ENCODE measurements at places on chromosomes 7 and 10.

- DNase-seq = no peak
Measured at GRCh38 chr10:125961743-125962142, 65.4 kb downstream of the FANK1 start.

DNA sequence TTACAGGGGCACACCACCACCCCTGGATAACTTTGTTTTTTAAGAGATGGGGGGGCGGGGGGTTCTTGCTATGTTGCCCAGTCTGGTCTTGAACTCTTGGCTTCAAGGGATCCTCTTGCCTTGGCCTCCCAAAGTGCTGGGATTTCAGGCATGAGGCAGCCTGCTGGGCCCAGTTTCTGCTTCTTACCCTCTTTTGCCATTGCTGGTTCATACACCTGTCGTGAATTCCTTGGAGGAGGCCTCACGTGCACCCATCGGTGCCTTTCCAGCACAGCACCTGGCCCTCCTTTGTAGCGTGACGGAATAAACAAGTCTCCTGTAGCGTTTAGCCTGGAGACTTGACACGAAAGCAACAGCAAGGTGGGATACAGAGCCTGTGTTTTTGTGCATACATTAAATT lies 75.5 kb downstream of the CARD11 start:
- no peak for DNase-seq

- no peak for DNase-seq
Measured at GRCh38 chr10:91347529-91347928, 62.6 kb upstream of the HECTD2 start.

- no peak for DNase-seq
Measured at GRCh38 chr7:100689230-100690135, 4.6 kb downstream of the GIGYF1 start.

DNA sequence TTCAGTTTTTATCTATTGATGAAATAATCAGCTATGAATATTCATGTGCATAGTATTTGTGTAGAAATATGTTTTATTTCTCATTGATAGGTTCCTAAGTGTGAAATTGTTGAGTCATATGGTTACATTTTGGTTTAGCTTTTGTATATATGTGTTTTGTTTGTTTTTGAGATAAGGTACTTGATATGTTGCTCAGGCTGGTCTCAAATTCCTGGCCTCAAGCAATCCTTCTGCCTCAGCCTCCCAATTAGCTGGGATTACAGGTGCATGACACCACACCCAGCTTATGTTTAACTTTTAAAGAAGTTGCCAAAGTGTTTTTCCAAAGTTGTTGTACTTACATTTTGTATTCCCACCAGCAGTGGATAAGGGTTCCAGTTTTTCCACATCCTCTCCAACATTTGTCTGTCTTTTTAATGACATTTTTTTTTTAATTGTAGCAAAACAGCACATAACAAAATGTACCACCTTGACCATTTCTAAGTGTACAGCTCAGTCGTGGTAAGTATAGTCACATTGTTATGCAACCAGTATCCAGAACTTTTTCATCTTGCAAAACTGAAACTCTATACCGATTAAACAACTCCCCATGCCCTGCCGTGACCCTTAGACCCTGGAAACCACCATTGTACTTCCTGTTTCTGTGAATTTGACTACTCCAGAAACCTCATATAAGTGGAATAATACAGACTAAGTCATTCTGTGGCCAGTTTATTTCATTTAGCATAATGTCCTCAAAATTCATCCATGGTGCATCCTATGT lies 12.6 kb upstream of the UBE2D1 start:
- no peak for DNase-seq

DNA sequence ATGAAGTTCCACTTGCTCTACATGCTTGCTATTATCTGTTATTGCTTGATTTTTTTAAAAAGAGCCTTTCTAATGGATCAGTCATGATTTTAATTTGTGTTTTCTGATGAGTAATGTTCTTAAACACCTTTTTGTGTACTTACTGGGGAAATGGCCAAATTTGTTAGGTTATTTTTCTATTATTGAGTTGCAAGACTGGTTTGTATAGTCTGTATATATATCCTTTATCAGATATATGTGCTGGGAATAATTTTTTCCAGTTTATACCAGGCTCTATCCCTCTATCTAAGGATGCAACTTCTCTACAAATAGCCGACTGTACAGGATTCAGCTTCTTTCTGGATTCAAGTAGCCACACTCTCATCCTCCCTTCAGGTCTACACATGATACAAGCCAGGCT lies 65.6 kb upstream of the SEC61G start:
- DNase-seq = no peak

DNA sequence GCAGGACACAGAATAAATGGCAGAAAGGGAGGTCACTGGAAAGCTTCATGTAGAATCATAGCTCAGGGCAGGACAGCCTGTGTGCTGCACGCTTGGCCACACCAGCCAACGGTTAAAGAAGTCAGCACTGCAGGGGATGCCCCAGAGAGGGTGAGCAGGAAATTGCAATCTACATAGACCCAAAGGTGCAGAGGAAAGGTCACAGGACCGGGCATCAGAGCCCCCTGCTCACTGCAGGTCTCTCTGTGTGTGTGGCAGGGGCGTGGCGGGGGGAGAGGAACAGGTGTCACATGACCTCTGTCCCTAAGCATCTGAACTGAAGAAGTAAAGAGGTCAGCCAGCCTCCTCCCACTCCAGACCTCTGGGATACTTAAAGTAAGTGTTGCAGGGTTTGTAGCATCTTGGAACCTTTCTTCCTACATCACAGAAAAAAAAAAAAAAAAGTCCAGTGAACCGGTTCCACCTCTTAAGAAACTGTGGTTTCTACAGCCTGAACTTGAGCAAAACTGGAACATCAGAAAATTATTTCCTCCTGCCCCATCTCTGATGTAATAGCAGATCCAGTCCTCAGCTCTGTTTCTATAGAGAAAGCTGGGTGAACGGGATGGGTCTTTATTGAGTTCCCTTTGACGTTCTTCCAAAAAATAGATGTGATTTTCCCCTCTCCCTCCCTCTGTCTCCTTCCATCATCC lies 64.3 kb downstream of the RGS10 start:
- peak; percentile 19 for DNase-seq

- no peak for DNase-seq
Measured at GRCh38 chr7:78225534-78225933, 427.0 kb downstream of the PHTF2 start.

DNA sequence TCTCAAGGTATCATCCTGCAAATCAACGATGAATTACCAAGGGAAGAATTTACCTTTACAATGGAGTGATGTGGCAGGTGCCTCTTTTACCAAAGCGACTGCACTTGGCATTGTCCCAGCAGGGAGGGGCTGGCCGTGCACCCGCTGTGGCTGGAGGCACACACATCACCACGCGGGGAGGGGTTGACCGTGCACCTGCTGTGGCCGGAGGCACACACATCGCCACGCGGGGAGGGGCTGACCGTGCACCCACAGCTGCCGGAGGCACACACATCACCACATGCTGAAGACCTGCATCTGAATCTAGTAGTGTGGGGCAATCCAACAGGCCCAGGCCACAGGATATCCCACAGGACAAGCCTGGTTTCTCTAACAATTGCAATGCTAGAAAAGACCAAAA lies 493.5 kb downstream of the DNAJB6 start:
- DNase-seq = no peak

Data from CD4-positive, alpha-beta T cell treated with Interleukin-15 for 4 hours (primary cell).